ENCODE measurements at places on chromosomes 7 and 10.
A peak's percentile ranks its signal among the peaks of the same experiment; 100 is the strongest.

- DNase-seq, result no peak
These were observed 121.0 kb upstream of the CDK13 start for GRCh38 chr7:39829028-39829427.

DNA sequence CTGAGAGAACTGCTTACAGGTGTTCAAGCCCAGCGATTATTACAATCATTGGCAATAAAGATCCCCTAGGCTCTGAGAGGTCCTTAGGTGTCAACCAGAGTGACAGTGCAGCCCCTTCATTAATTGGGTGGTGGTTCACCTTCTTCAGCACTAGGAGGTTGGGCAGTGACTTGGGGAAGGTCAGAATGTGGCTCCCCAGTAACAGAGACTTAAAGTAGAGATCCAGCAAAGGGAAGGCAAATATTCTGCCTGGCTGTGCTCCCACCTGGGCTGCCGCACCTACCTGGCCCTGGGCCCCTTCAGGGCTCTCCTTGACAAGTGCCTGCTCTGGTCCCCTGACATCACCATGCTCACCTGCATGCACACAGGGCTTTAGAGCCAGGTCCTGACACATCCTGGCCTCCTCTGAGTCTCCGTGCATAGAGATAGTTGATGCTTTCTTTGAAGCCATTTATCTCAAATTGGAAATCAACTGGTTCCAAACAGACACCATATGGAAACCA, 1.9 kb downstream of the CLRN3 start:
- DNase-seq, result no peak

DNA sequence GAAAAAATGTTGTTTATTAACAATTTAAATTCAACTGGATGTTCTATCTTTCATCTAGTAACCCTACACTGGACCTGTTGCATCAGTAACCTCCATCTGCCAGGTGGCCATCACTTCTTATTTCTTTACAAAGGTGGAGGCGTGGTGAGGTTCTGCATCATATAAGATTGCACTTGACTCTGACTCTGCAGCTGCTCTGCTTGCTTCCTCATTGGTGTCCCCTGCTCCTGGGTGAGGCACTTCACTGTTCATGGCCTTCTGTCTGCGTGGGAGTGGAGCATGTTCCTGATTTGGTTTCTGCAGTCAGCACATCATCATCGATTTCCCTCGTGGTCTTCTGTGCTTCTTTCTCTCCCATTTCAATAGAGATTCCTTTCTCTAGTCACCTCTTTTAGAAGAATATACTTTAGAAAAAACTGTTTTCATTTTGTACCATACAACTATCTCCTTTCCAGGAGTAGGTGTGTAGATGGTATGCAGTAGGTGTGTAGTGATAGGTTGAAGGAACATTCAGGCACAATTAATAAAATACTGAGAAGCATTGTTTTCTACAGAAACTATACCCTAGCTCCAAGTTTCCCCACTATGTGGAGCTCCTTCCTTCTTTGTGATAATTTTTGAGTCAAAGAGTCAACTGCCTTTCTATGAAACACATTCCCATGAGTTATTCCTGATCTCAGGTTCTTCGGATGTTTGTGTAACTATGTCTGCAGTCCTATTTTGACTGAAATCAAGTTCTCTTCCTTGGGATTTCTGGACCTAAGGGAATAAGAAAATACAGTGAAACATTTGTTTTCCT, 231.7 kb upstream of the CNTNAP2 start:
- DNase-seq, result no peak

- no peak for DNase-seq
These were observed 167.7 kb downstream of the NXPH1 start for GRCh38 chr7:8601121-8601520.

- DNase-seq, result no peak
These were observed 8.9 kb upstream of the CH25H start for GRCh38 chr10:89216056-89216455.

GRCh38 chr7:107959527-107959898, 43.4 kb downstream of the LAMB1 start:
- DNase-seq, result no peak

GRCh38 chr10:104301907-104302690, 33.1 kb downstream of the GSTO2 start:
- DNase-seq, result no peak

DNA sequence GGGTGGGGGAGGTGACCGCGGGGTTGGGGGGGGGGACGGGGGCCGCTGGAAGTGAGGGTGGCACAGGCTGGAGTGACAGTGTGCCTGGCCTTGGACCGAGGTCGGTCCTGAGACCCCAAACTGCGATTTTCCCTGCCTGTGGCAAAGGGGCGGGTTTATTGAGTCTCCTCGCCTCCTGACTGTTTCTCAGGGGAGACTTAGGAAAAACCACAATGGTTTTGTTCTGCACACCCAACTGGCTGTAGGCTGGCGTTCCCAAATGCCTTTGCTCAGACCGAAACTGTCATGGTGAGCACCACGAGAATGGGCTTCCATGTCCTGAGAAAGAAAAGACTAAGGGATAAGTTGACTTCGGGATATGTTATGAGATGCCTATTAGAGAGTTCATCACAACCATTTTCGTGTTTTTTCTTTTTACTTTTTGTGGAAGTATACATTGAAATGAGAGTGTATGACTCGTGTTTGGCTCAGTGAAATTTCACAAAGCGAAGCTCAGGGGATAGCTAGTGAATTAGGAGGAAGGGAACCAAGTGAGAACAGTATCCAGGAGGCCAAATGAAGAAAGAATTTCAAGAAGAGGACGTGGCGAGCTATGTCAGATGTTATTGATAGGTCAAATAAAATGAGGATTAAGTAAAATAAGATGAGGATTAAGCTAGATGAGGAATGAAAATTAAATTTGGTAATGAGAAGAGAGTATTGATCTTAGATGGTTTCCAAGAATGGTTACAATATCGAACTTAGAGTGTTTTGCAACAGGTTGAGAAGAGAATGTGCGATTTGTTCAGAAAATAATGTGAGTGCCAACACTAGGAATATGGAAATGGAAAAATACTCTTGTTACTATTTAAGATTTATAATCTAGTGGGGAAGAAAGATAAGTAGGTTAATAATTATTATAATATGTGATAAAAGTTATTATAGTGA, 918 bp downstream of the NET1 start:
- DNase-seq, result peak; percentile 33

All from HTR-8/SVneo (cell line).